ENCODE measurements at places on chromosomes 5 and 9.

DNA sequence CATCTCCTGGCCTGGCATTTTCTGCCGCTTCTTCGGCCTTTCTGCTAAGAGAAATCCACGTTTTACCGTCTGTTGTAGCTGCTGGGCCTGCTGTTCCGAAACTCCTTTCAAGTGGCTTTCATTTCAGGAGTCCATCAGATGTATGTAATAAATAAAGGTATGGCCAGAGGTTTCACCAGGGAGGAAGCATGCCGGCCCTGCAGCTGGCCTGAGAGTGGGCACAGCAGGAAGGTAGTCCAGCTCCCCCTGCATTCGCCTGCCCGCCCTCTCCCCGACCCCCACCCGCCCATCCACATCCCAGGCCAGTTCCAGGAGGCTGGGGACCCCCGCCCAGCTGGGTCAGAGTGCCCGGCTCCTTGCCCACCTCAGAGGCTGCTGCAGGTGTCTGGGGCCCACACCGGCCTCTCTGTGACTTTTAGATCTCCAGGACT is 46.4 kb upstream of the EXOC3 start:
- H3K4me1 ChIP-seq: no peaks in the 10 kb centered on the region
- no peak overlapping the region for H3K27ac ChIP-seq
- no peak for DNase-seq
- no peak overlapping the region for H3K4me3 ChIP-seq
- H3K36me3 ChIP-seq: no peaks in the 10 kb centered on the region

DNA sequence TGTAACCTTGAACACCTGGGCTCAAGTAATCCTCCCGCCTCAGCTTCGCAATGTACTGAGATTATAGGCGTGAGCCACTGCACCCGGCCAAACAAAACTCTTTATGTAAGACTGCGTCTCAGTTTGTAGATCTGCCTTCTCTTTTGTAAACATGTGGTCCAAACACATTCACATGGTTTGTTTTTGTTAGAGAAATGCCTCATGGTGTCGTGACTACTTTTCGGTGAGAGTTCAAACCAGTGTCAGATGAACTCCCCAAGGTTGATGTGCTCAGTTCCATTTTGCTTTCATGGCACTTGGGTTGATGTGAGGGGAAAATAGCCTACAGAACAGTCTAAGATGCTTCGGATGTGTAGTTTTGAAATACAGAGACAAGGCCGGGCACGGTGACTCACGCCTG is 231.6 kb downstream of the GOLPH3 start:
- H3K4me1 ChIP-seq: no peaks in the 10 kb centered on the region
- H3K4me3 ChIP-seq: no peak overlapping the region
- no peaks in the 10 kb centered on the region for H3K27me3 ChIP-seq

DNA sequence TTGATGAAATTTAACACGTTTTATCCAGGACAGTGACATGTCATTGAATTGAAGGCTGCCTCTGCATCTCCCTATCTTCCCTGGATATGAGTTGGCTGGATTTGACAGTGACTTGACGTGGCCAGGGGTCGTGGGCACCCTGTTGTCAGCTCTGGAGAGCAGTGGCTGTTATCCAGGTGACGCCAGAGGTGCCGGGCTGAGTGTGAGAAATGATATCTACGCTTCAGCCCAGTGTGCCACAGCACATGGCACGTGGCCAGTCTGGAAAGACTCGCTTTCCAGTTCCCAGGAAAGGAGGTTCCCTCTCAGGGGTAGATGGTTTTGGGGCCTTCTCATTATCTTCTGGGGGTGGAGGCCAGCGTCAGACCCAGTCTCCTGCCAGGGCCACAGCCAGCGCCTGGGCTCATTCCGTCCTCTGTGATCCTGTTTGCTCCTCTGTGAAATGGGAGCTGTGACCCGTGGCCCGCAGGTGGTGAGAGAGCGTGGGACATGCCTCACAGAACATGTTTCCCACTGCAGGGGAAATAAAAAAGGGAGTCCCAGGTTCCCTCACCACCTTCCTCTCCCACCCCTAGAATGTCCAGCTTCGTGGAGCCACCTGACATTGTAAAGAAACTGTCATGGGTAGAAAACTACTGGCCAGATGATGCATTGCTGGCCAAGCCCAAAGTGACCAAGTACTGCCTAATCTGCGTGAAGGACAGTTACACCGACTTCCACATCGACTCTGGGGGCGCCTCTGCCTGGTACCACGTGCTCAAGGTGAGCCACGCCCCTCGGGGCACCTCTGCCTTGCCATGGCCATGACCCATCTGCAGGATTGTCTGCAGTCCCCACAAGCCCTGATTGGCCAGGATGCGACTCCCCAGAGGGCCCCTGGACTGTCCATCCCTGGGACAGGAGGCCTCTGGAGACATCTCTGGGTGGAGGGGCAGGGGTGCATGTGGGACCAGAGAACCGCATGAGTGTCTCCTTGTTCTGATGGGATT is 76.5 kb downstream of the PHF2 start:
- no peaks in the 10 kb centered on the region for H3K27me3 ChIP-seq
- DNase-seq: no peak
- no peak overlapping the region for H3K4me3 ChIP-seq
- no peaks in the 10 kb centered on the region for H3K4me1 ChIP-seq
- peaks cover 33% of the 10 kb centered on the region for H3K36me3 ChIP-seq
- H3K27ac ChIP-seq: no peak overlapping the region

DNA sequence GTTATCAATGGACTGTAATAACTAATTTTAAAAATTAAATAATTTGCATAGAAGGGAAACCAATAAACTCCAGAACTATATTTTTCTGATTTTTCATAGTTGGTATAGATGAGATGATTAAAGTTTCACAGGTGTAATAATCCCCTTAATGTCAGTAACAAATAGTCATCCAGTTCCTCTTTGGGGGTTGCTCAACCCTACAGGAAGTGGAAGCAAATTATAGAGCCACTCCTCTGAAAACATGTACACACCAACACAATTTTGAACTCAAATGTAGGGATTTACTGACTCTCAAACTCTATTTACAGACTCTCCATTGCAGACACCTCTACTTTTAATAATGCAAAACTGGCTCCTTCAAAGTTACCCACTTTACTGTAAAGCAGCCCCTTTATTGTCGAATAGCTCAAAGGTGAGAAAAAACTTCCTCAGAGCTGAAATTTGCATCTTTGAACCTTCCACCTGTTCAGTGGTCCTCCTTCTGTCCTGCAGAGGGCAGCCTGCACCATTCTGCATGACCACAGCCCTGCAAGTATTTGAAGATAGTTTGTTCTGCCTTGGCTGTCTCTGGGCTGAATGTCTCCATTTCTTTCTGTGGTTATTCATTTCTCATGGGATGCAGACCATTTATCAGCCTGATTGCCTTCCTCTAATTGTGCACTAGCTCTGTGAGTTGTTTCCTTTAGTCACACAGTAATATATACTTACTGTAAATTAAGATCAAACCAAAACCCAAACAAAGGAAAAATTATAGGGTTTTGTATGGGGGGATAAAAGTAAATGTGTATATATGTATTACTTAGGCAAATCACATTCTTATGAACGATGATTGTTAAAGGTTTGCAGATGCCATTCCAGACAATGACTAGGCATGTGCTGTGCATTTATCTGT is 383.2 kb upstream of the SGCD start:
- no peak overlapping the region for H3K27ac ChIP-seq
- H3K4me3 ChIP-seq: no peak overlapping the region
- H3K4me1 ChIP-seq: no peaks in the 10 kb centered on the region
- DNase-seq: no peak
- H3K36me3 ChIP-seq: no peaks in the 10 kb centered on the region
- no peaks in the 10 kb centered on the region for H3K27me3 ChIP-seq

DNA sequence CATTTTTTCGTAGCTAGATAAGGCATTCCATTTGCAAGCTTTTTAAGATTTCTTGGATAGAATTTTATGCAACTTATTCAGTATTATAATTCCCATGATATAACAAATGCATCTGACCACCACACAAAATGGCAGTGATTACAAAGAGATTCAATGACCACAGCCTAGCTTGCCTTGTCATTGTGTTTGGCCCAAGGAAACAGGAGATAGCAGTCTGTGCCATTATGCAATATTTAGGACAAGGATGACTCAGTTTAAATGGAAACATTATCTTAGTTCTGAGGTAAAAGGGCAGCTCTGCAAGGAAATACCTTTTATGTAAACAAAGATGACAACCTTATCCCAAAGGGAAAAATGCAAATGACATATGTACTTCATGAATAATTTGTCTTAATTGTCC is 89.8 kb downstream of the NUDT12 start:
- no peak for DNase-seq
- H3K27me3 ChIP-seq: no peaks in the 10 kb centered on the region
- no peak overlapping the region for H3K27ac ChIP-seq
- no peak overlapping the region for H3K4me3 ChIP-seq
- no peaks in the 10 kb centered on the region for H3K4me1 ChIP-seq

DNA sequence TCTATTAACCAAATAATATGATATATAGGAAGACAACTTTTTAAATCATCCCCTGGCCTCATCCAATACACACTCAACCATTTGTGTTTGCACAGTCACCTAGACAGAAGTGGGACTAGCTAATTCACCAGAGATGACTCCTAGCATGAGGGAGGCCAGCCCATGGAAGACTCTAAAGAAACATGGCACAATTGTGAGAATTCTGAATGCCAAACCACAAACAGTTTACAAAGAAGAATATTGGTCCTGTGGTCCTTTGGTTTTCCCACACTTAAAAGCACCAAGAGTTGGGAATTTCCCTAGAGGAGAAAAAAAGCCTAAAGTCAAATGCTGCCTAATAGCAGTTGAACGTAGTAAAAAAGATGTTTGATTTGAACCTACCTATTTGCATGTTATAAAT is 609.9 kb downstream of the ACTL7B start:
- H3K27me3 ChIP-seq: no peaks in the 10 kb centered on the region
- H3K4me1 ChIP-seq: no peaks in the 10 kb centered on the region
- no peak for DNase-seq
- no peak overlapping the region for H3K27ac ChIP-seq

- no peaks in the 10 kb centered on the region for H3K4me1 ChIP-seq
- no peak overlapping the region for H3K27ac ChIP-seq
- no peaks in the 10 kb centered on the region for H3K27me3 ChIP-seq
Measured at GRCh38 chr5:31754741-31755675, 116.1 kb downstream of the PDZD2 start.

DNA sequence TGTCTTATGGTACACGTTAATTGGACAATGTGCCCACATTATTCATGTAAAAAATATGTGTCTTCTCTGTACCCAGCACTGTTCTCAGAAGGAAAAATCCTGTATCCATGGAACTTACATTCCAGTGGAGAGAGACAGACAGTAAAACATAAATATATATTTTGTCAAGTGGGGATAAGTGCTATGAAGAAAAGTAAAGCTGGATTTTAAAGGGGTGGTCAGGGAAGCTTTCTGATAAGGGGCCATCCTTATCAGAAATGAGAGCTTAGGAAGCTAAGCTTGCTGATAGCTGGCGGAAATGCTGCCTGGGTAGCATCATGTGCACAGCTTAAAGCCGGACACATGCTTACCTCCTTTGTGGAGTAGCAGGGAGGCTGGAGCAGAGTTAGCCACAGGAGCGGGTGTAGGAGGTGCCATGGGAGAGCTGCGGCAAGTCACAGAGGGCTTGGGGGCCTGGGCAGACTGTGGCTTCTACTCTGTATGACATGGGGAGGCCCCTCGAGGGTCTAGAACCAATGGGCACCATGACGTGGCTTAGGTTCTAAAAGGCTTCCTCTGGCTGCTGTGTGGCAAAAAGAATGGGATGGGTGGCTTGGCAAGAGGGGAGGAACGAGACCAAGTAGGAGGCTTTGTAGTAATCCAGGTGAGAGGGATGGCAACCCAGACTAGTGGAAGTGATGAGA is 141.7 kb downstream of the FGF1 start:
- H3K4me1 ChIP-seq: no peaks in the 10 kb centered on the region
- DNase-seq: no peak
- no peak overlapping the region for H3K4me3 ChIP-seq
- H3K36me3 ChIP-seq: no peaks in the 10 kb centered on the region
- no peak overlapping the region for H3K27ac ChIP-seq
- no peaks in the 10 kb centered on the region for H3K27me3 ChIP-seq

- no peaks in the 10 kb centered on the region for H3K36me3 ChIP-seq
- peaks cover 19% of the 10 kb centered on the region for H3K4me1 ChIP-seq
- no peak overlapping the region for H3K27ac ChIP-seq
- H3K4me3 ChIP-seq: no peak overlapping the region
- H3K27me3 ChIP-seq: no peaks in the 10 kb centered on the region
Measured at GRCh38 chr5:139343476-139343875, 1.8 kb downstream of the PAIP2 start.

DNA sequence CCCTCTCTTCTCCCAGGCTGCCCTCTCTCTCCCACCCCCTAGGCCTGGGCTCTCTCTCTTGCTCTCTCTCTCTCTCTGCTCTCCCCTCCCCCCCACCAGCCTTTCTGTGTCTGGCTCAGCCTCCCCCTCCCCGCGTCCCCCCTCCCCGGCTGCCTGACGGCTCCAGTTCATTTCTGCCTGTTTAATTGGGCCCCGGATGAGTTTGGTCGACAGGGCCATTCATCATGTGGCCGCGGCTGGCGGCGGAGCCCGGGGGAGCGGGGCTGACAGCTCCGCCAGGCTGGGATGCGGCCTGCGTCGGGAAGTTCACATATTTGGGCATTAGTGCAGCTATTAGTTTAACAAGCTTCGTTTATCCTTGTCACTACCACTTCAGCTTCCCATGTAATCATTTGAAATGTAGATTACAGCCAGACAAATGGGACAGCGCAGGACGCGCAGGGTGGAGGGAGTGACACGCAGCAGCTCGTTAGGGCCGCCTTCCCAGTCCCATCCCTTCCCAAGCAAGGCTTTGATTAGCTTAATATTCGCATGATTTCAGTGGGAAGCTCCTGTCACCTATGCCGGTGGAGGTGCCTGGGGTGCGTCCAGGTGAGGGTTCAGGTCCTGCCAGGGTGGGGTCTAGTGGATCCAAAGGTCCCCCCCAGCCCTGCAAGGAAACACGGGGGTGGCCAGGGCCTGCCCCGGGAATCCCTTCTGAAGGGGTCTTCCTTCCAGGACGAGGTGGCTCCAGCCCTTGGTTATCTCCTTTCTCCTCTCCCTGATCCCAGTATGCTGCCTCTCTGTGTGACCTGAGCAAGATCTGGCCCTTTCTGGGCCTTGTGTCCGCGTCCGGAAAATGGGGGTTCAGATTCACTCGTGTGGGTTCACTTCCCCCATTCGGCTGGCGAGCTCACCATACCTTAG is 214.8 kb downstream of the PAX5 start:
- H3K4me1 ChIP-seq: no peaks in the 10 kb centered on the region
- no peak overlapping the region for H3K4me3 ChIP-seq
- peaks cover 5% of the 10 kb centered on the region for H3K27me3 ChIP-seq
- no peaks in the 10 kb centered on the region for H3K36me3 ChIP-seq
- DNase-seq: no peak

DNA sequence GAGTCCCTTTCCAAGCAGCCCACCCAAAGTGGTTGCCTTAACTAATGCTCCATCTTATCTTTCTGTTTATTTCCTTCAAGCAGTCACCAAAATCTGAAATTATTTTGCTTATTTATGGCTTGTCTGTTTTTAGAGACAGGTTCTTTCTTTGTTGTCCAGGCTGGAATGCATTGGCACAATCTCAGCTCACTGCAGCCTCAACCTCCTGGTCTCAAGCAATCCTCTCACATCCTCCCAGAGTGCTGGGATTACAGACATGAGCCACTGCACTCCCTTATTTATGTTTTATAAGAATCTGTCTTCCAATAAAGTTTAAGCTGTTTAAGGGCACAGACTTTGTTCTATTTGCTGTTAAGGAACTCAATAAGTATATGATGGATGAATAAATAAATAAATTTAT is 133.7 kb downstream of the GABRB2 start:
- no peaks in the 10 kb centered on the region for H3K36me3 ChIP-seq
- no peaks in the 10 kb centered on the region for H3K4me1 ChIP-seq
- H3K27me3 ChIP-seq: no peaks in the 10 kb centered on the region
- H3K27ac ChIP-seq: no peak overlapping the region
- DNase-seq: no peak
- H3K4me3 ChIP-seq: no peak overlapping the region
